ENCODE measurements at places on chromosomes 13 and 19.

DNA sequence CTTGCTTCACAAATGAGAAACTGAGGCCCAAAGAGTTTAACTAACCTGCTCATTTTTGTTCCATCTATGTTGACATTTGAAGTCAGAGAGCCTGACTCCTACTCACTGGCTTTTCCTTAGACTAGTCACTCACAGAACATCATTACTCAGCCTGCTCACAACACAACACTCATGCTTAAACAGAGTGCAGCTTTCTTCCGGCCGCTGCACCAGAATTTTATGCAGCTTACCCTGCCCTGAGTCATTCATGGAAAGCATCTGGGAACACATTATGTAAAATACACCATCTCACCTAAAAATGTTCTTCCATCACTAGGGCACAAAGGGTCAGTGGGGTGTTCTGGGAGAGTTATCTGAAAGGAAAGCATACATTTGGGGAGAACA lies 303.4 kb downstream of the SPRY2 start:
- DNase-seq: no peak

GRCh38 chr19:51431124-51431523 lies 13.7 kb upstream of the SIGLEC10 start:
- no peak for DNase-seq

- DNase-seq: no peak
These were observed 21.0 kb upstream of the ESD start for GRCh38 chr13:46817838-46818476.

- DNase-seq: no peak
These were observed 14.3 kb downstream of the CCDC97 start for GRCh38 chr19:41324231-41324702.

GRCh38 chr13:51419001-51419636 lies 33.7 kb downstream of the INTS6 start:
- no peak for DNase-seq

- DNase-seq: no peak
These were observed 2.7 kb downstream of the CELF5 start for GRCh38 chr19:3227054-3227626.

- DNase-seq: no peak
These were observed 13.9 kb upstream of the DNAJC15 start for GRCh38 chr13:43009506-43009905.

GRCh38 chr19:45790942-45791341 lies 1.7 kb downstream of the DMWD start:
- DNase-seq: peak; percentile 63

- DNase-seq: no peak
These were observed 16.6 kb downstream of the RASA3 start for GRCh38 chr13:114115796-114116195.

DNA sequence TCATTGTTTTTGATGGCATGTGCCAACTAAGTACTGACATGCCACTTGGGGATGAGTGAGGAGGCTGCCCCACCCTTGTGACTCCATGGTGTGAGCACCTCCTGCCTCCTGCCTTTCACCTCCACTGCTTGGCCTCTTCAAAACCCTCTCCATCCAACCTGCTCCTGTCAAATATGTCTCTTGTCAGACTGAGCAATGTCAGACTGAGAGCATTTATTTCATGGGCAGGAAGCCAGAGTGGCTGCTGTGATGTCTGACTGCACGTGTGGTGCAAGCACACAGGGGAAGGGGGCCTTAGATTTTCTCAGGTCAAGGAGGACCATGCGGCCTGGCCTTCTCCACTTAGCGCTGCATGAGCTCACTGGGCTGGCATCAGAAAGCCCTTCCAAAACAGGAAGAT lies 68.3 kb downstream of the STARD13 start:
- no peak for DNase-seq

GRCh38 chr19:13133241-13133870 lies 15.3 kb downstream of the NACC1 start:
- no peak for DNase-seq

DNA sequence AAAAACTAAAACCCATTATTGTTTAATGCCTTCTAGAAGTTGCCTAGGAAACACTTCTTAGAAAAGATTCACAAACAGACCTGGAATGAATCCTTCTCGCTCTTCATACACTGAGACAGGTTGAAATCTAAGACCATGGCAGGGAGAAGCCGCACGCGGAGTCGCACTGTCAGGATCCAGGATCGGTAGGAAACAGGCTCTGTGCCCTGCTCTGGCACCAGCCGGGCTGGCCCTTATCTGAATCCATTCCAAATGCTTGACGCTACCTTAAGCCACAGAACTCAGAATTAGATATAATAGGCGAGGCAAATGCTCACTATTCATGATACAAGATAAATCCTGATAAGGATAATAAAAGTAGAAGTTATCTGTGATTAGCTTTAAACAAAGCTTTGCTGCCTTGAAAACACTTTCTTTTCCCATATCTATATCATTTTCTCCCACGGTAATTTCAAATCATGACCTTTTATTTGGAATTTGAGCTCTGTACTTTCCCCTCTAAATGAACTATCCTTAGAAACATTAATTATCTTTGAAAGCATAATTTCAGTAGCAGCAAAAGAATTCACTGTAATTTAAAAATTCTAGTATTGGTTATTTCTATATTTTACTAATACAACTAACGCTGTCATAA lies 385.6 kb downstream of the IRS2 start:
- DNase-seq: no peak

DNA sequence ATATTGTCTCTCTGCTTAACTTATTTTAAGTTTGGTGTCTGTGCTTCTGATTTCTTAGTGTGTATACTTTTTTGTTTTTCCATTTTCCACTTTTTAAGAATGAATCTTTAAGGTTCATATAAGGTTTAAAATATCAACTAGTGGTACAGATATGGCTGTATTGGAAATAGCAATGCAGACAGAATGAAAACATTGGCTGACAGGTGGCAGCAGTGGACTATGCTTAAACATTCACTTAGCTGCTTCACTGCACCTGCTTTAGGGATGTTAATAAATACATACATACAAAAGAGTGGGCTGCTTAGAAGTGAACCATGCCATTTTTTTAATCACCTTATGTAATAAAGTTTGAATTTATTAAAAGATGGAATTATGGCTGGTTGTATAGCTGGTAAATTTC lies 27.3 kb downstream of the TM9SF2 start:
- peak; percentile 60 for DNase-seq

- no peak for DNase-seq
These were observed 30.7 kb downstream of the GATAD2A start for GRCh38 chr19:19436137-19436691.

DNA sequence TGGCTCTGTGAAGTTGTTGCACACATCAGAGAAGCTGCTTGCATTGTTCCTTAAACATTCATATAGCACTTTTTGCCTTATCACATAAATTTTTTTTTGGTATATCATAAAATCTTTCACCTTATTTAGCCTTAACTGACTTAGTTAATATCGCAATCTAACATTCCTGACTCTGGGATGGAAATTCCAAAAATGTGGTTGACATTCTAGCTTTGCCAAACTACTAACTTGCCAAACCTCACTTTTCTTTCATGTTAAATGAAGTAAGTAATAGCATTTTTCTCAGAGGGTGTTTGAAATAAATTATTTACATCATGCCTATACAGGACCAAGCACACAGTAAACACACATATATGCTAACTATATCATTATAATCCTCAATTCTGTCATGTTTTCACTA lies 736.9 kb upstream of the PCDH9 start:
- no peak for DNase-seq

- DNase-seq: no peak
These were observed 21.3 kb downstream of the GATAD2A start for GRCh38 chr19:19426799-19427198.

DNA sequence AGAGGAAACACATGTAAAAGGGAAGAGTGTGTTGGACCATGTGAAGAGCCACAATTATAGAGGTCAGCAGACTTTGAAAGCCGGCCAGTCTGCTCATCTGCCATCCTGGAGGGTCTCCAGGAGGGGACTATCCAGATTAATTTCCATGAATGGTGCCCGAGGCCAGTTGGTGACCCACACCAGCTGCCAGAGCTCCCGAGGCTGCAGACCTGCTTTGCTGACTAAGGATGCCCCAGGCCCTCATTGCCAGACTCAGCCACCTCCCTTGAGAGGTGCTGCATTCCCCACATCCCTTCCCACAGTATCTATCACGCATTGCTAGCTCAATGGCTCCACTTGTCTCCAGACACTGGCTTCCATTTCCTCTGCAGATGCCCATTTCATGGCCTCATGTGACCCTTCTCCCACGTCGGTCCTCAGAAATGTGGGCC lies 110.3 kb downstream of the NALCN start:
- DNase-seq: no peak

DNA sequence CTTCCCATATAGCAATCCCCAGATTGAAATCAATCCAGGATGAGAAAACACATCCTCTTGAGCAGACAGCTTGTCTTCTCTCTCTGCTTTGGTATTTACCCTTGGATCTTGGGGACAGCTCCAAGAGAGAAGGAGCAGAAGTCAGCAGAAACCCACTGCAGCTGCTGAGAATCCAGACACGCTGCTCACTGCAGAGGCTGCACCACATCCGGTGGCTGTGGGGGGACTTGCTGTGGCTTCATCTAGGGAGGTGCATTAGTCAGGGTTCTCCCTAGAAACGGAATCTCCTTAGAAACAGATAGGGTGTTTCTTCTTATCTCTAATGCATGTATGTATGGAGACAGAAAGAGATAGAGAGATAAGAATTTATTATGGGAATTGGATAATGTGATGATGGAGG lies 2.7 kb downstream of the CYP4F12 start:
- DNase-seq: no peak

GRCh38 chr13:98774776-98775175 lies 22.3 kb upstream of the SLC15A1 start:
- DNase-seq: no peak

- no peak for DNase-seq
These were observed 977 bp downstream of the EPHX3 start for GRCh38 chr19:15231271-15231670.

GRCh38 chr13:95267662-95268342 lies 33.4 kb downstream of the ABCC4 start:
- DNase-seq: no peak

- DNase-seq: no peak
These were observed 16.4 kb downstream of the SMIM24 start for GRCh38 chr19:3463714-3464586.

GRCh38 chr13:34879851-34880250 lies 62.2 kb upstream of the NBEA start:
- DNase-seq: no peak

- peak; percentile 5 for DNase-seq
These were observed 49.0 kb upstream of the FRY start for GRCh38 chr13:31982540-31982939.

DNA sequence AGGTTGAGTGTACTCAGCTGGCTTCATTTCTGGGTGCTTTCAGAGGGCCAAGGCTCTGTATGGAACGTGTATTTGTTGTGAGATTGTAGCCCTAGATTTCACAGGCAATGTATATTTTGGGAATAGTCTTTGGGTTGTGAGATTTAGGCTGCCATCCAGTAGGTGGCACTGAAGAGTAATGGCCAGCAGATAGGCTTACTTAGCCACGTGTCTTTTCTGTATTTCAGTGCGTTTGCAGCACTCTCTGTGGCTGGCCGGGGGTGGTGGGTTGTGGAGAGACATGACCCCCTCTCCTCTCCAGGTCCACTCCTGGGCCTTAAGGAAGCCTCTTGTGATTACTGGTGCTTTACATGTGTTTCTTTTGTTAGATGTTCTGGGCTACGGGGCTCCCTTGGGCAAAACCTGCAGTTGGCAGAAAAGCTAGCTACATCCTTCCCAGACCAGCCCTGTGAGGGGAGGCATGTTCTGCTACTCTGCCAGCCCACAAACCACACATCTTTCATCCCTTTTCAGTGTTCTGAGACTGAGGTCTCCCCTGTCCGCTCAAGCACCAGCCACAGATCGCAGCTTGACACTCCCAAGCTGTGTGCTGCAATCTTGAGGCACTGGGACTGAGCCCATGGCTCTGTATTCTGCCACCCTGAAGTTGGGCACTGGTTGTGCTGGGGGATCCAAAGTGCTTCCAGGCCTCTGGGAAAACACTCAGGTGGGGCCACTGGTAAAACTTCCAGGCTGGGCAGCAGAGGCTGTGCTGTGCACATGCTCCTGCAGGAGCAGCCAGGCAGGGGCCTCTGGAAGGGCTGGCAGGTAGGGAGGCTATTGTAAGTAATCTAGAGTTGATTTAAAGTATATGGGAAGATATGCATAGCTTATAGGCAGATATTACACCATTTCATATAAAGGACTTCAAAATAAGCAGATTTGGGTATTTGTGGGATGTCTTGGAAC lies 1096.8 kb upstream of the PCDH20 start:
- no peak for DNase-seq

GRCh38 chr13:114099191-114099590 lies 33.2 kb downstream of the RASA3 start:
- no peak for DNase-seq

DNA sequence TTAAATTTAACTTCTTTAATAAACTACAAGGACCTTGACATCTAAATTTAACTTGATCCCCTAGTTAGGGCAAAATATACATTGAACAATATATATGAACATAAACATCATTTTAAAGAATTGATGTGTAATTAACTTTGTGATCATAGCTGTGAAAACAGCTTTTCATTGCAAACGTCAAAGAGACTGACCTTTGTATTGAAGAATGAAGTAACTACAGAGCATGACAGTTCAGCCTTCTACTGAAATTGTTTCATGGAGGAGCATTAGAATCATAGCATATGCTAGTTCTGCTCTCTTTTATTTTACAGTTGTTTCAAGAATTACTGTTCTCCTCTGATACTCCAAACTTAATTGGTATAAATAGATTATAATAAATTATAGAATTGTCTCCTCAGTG lies 123.4 kb upstream of the PRR20A start:
- no peak for DNase-seq

DNA sequence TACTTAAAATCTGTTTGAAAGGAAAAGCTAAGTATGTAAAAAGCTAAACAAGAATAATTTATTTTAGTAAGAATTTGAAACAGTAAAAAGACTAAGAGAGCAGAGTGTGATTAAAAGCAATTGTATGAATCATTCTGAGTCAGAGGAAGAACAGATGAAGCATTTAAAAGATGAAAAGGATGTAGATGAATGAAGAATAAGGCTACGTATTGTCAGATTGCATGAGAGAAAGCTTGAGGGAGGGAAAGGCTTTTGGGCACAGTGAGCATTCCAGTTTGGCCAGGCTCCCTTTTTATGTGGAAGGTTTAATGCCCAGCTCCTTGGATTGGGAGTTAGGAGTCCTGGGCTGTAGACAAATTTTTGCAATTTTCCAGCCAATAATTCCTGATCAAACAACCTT lies 117.7 kb downstream of the FREM2 start:
- no peak for DNase-seq

DNA sequence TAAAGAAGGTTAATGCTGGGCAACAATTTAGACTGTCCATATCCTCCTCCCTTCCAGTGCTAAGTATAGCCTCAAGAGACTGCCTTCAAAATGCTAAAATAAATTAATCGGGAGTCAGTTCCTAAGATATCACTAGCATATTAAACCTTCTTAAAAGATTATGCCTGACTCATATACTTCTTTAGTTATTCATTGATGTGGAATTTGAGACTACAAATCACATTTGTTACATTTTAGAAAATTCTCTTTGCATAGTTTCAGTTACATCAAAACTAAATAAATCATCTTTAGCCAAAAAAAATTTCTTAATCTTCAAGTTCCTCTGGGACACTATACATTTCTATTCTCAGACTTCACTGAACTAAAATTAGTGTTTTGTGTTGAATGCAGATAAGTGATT lies 769.1 kb downstream of the PCDH9 start:
- no peak for DNase-seq

All from CD4-positive, alpha-beta T cell treated with Interleukin-17A for 1 hour (primary cell).